ENCODE measurements at places on chromosomes 1 and 21. TPM values are rescaled to one million over a fixed set of nuclear protein-coding genes. Genes with fewer than 3 reads are reported as not detected.

The SPATA45 gene
- not detected for total RNA-seq

DNA sequence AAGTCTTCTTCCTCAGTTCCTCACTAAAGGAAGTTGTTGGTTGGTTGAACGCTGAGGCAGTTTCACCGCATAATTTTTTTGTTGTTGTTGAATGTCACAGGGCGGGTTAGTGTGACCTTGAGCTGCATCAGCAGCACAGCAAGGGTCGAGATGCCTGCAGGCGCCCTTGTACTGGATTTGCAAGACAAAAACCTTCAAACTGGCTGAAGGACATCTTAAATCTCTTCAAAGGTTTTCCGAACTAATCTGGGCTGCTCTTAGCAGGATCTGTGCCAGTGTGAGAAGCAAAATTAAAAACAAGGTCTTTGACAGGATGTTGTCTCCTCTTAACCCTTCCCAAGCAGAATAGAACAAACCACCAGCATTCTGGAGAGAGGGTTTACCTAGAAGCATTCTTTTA lies 59.4 kb downstream of the NRIP1 start:
- H3K4me1 ChIP-seq = peaks cover 5% of the 10 kb centered on the region
- no peaks in the 10 kb centered on the region for H3K27me3 ChIP-seq
- H3K27ac ChIP-seq = peak overlapping the region; percentile 6
- no peaks in the 10 kb centered on the region for H3K36me3 ChIP-seq
- no peak for DNase-seq
- H3K4me3 ChIP-seq = peak overlapping the region; percentile 6

DNA sequence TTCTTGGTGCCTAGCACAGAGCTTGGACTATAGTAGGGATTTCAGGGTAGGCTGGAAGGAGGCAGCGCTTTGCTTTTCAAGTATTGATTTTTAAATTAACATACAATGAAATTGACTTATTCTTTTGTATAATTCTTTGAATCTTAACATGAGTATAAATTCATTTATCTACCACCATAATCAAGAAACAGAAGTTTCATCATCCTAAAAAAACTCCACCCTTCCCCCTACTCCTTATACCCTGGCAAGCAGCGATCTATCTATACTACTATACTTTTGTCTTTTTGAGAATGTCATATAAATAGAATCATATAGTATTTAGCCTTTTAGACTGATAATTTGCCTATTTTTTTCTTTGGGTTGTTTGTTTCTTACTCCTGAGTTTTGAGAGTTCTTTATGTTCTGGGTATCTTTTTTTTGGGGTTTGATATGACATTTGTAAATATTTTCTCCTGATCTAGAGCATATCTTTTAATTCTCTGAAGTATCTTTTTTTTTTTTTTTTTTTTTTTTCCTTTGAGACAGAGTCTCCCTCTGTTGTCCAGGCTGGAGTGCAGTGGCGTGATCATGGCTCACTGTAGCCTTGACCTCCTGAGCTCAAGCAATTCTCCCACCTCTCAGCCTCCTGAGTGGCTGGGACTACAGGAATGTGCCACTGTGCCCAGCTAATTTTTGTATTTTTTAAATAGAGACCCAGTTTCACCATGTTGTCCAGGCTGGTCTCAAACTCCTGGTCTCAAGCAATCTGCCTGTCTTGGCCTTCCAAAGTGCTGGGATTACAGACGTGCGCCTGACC lies 6.4 kb downstream of the RPS6KC1 start:
- H3K27me3 ChIP-seq = no peaks in the 10 kb centered on the region
- no peak overlapping the region for H3K27ac ChIP-seq
- no peaks in the 10 kb centered on the region for H3K4me1 ChIP-seq
- no peak overlapping the region for H3K4me3 ChIP-seq
- H3K36me3 ChIP-seq = no peaks in the 10 kb centered on the region
- no peak for DNase-seq

The PLK3 gene
- 29.0 TPM for total RNA-seq

DNA sequence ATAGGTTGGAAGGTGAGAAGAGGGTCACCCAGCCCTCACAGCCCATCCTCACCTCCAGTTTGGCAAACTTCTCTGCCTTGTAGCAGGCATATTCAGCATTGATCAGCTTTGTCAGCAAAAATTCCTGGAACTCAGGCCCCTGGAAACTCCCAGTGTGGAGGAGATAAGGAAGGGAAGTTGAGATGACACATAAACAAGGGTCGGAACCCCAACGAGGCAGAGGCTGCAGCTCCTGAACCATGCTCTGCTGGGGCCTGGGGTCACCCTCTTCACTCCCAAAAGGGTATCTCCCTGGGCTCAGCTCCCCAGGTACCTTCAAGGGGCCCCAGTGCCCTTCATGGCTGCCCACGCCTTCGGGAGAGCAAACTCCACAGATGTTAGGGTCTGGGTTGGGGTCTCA lies 60.4 kb downstream of the RAP1GAP start:
- no peak overlapping the region for H3K27ac ChIP-seq
- DNase-seq = no peak
- H3K4me1 ChIP-seq = no peaks in the 10 kb centered on the region
- no peak overlapping the region for H3K4me3 ChIP-seq
- no peaks in the 10 kb centered on the region for H3K27me3 ChIP-seq

DNA sequence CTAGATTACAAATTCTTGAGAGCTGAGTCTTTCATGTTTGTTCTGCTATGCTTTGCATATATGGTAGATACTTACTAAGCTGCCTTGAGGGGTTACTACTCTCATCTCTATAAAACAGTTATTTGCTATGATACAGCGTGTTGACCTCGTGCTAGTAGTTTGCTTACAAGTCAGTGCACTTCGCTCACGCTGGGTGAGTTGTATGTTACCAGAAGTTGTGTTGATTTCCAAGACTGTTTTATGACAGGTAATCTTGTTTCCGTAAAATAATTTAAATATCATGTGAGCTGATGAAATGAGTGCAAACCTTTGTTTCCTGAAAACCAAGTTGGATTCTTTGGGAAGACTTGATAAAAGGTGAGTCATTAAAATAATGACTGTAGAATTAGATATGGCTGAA lies 7.3 kb downstream of the MRPS6 start:
- no peak overlapping the region for H3K27ac ChIP-seq
- H3K4me3 ChIP-seq = no peak overlapping the region
- peaks cover 13% of the 10 kb centered on the region for H3K4me1 ChIP-seq
- H3K36me3 ChIP-seq = no peaks in the 10 kb centered on the region

DNA sequence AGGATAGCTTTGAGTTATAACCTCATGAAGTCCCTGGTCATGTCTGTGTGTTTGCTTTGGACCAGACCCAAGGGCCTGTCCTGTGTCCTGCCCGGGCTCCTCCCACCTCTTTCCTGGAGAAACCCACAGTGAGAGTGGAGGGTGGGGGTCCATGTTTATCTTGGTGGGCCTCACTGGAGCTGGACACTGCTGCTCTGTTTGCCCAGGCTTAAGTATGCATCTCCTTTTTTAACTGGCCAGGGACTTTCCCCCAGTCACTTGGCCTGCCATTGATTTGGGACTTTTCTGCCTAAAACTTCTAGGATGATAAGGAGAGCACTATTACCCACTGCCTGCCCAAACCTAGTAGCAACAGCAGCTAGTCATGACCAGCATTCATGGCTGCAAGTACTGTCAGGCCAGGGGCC lies 49.8 kb downstream of the DDR2 start:
- no peaks in the 10 kb centered on the region for H3K36me3 ChIP-seq
- peaks cover 2% of the 10 kb centered on the region for H3K4me1 ChIP-seq
- no peak overlapping the region for H3K27ac ChIP-seq
- no peak for DNase-seq

DNA sequence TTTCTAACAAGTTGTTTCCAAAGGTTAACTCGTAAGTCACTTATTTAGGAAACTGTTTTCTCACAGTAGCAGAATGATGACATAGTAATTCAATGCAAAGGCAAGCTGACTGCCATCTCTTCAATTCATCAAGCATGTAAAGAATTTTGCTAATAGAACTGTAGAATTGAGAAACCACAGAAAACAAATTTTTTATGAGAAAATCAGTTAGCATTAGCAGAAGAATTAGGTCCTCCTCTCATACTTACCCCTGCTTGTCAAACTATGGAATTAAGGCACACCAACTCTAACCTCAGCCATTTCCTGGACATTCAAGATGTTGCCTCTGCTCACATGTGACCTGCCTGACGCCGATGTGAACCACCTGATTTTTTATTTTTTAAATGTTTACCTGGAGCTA lies 115.2 kb downstream of the LRRC40 start:
- no peak for DNase-seq
- no peaks in the 10 kb centered on the region for H3K27me3 ChIP-seq
- H3K36me3 ChIP-seq = no peaks in the 10 kb centered on the region
- no peak overlapping the region for H3K27ac ChIP-seq
- H3K4me1 ChIP-seq = no peaks in the 10 kb centered on the region

The UQCRH gene
- 300 TPM for total RNA-seq
